ENCODE measurements at places on chromosomes 2 and 18.

DNA sequence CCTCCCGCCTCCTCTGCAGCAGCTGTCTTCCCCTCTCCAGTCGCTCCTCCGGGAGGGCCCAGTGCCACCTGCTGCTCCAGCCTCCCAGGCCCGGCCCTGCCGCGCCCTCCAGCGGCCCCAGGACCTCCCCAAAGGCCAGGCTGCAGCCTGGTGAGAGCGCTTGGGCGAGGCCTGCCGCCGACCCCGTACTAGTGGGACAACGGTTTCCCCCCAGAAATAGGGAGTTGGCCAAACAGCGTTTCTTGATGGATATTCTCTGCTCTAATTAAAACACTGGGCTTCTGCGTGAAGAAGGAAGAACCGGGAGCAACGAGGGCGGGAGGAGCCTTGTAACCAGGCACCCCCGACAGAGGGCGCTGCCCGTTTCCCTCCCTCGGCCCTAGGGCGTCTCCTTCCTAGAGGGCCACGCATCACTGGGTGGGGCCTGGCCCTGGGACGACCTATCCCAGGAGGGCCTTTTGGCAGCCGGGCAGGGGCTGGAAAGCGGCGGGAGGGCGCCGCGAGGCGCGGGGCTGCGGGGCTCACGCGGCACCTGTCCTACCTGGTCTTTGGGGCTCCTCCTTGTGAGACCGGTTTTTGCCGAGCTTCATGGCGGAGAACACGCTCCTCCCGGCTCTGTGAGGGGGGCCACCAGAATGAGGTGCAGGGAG lies 25.4 kb upstream of the OTOF start:
- peak; percentile 75 for DNase-seq

DNA sequence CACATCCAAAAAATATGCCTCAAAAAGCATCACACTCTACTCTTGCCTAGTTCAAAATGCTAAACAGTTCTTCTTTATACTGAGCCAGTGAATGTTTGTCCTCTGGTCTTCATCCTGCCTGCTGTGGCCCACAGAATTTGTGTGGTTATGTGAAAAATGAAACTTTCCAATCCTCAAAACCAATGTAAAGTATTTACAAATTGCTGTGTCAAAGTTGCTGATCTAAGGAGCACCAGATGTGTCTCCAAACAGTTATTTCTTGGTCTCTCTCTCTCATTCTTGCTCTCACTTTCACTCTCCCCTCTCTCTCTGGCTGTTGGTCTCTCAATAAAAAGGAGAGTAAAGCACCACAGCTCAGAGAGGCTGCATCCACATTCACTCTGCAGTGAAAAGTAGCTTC lies 23.0 kb downstream of the EPHA4 start:
- no peak for DNase-seq

DNA sequence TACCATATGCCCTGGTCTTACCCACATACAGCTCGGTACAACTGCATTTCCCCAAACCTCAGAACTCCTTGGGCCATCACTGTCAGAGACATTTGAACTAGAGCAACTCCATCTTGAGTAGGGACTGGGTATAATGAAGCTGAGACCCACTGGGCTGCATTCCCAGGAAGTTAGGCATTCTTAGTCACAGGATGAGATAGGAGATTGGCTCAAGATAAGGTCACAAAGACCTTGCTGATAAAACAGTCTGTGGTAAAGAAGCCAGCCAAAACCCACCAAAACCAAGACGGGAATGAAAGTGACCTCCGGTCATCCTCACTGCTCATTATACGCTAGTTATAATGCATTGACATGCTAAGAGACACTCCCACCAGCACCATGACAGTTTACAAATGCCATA lies 131.3 kb downstream of the PIK3C3 start:
- no peak for DNase-seq

GRCh38 chr18:34866739-34867138 lies 156.6 kb downstream of the DTNA start:
- DNase-seq = no peak

DNA sequence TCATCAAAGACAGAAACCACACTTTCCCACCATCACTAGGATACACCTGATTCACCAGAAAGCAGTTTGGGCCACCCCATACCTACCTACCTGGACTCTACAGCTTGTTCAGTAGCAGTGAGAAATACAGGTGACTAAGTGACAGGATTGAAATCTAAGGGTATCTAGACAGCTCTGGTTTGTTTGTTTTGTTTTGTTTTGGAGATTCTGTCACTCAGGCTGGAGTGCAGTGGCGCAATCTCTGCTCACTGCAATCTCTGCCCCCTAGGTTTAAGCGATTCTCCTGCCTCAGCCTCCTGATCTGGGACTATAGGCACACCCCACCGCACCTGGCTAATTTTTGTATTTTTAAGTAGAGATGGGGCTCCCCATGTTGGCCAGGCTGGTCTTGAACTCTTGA lies 3.1 kb downstream of the TTC21B start:
- DNase-seq = no peak

DNA sequence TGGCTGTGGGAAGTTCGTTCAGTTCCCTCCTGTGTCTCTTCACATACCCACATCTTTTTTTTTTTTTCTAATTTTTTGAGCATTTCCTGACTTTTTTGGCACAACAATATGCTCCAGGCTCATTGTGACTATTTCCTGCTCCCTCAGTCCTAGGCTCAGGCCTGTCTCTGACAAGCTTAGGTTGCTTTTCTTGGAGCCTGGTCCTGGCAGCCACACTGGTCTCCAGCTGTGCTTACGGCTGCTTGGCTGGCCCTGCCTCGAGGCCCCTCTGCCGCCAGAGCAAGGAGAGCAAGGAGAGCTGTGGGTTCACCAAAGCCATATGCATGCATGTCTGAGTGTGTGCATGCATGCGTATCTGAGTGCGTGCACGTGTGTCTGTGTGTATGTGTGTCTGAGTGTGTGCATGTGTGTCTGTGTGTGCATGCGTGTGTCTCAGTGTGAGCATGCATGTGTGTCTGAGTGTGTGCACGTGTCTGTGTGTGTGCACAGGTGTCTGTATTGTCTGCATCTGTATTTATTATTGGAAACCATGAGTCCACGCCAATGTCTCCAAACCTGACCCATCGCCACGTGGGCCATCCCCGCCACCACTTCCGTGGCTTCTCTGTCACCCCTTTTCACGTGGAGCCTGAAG lies 766.1 kb upstream of the SALL3 start:
- no peak for DNase-seq

DNA sequence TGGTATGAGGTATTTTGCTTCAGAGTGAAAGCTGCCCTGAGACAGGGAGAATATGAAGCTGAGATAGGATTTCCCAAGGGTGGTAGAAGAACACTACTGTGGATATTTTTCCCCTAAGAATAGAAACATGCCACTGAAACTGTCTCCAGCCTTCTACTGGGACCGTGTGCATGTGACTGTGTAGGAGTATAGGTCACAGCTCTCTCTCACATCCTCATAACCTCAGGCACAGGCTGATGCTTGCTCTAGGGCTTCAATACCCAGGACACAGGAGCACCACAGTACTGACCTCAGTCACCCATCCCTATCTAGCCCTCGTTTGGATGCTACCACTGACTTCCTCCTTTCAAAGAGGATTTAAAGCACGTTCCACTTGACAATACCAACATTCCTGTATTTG lies 67.2 kb downstream of the REV1 start:
- no peak for DNase-seq

GRCh38 chr18:62987055-62987830 lies 271.9 kb downstream of the PHLPP1 start:
- no peak for DNase-seq

- DNase-seq = no peak
Measured at GRCh38 chr2:60780721-60781120, 24.7 kb downstream of the PAPOLG start.

GRCh38 chr2:65782996-65783650 lies 350.7 kb upstream of the SPRED2 start:
- no peak for DNase-seq

Data from stimulated activated CD8-positive, alpha-beta memory T cell treated with anti-CD3 and anti-CD28 coated beads, Interleukin-15, amount 100 ng/mL, for 24 hours (primary cell).